Prostate gland (tissue), 2 donors: ENCODE measurements at places on chromosomes 11 and 22. TPM values are rescaled to one million over a fixed set of nuclear protein-coding genes. Genes with fewer than 3 reads are reported as not detected.
A peak's percentile ranks its signal among the peaks of the same experiment; 100 is the strongest.

DNA sequence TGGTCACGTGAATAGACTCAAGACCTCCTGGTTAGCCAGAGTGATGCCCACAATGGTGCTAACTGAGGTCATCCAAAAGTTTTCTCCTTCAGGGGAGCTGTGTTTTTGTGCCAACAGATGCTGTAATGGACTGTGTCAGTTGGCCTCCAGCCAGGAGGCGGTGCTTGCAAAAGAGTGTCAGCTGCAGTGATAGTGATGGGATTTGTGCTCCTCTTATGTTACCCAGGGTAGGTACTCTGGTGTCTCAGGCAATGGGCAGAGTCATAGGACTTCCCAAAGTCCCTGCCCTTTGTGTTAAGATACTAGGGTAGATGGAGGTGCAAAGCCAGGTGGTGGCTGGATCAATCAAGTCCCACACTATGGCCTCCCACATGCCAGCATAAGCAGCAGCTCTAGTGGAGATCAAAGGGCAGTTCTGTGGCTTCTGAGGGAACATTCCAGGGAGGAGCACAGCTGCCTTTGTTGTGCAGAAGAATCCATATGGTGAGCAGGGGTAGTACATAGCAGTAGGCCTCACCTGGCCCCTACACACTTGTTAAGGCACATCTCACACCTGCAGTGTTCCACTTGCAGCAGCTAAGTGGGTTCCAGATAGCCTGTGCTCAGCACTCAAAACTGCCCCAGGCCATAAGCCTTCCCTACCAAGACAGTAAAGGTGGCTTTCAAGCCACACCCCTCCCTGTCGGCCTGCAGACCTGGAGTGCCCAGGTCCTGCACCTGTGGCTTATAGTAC, 9.4 kb upstream of the FANCF start:
- no peaks in the 10 kb centered on the region for H3K36me3 ChIP-seq
- DNase-seq: no peak
- H3K27me3 ChIP-seq: no peaks in the 10 kb centered on the region
- H3K27ac ChIP-seq: no peak overlapping the region
- H3K4me3 ChIP-seq: no peak overlapping the region
- no peaks in the 10 kb centered on the region for H3K4me1 ChIP-seq

DNA sequence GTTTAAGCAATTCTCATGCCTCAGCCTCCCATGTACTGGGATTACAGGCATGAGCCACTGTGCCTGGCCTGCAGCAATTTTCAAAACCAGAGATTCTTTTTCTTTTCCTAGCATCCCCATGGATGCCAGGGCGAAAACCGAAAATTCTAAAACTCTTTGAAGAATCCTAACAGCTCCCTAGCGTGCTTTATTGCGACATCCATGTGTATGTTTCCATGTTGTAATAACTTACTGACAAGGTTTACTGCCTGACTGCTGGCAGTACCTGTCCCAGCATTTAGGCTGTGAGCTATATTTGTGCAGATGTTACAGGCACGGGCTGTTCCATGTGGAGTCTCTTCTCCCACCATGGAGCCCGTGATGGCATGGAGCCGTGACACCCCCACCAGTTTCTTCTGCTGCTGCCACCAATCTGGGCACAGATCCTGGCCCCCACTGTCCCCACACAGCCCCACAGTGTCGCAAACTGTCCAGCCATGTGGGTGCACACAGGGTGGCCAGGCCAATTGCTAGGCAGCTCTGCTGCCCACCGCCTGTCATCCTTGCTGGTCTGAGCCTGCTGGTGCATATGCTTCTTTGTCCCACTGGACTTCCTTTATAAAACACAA, 7.1 kb upstream of the TAB1 start:
- H3K36me3 ChIP-seq: no peaks in the 10 kb centered on the region
- H3K4me1 ChIP-seq: no peaks in the 10 kb centered on the region
- H3K27me3 ChIP-seq: no peaks in the 10 kb centered on the region
- no peak overlapping the region for H3K4me3 ChIP-seq

GRCh38 chr22:17945888-17946648, 78.3 kb downstream of the MICAL3 start:
- H3K27ac ChIP-seq: peak overlapping the region; percentile 53
- no peaks in the 10 kb centered on the region for H3K27me3 ChIP-seq
- H3K4me1 ChIP-seq: peaks cover 22% of the 10 kb centered on the region

- H3K4me1 ChIP-seq: no peaks in the 10 kb centered on the region
- no peak overlapping the region for H3K27ac ChIP-seq
- no peaks in the 10 kb centered on the region for H3K27me3 ChIP-seq
- no peaks in the 10 kb centered on the region for H3K36me3 ChIP-seq
- no peak for DNase-seq
Observed at GRCh38 chr22:37267135-37267587, 15.1 kb upstream of the CYTH4 start.

GRCh38 chr11:124837491-124837856, 27.8 kb upstream of the ROBO3 start:
- DNase-seq: no peak
- peaks cover 8% of the 10 kb centered on the region for H3K4me1 ChIP-seq
- H3K27ac ChIP-seq: no peak overlapping the region
- H3K27me3 ChIP-seq: peaks cover 13% of the 10 kb centered on the region
- no peak overlapping the region for H3K4me3 ChIP-seq

The PTGDR2 gene
- total RNA-seq: 0.46 TPM

The NRIP3 gene
- 6.0 TPM for total RNA-seq

The TRIM6 gene
- 6.3 TPM for total RNA-seq
